ENCODE measurements at places on chromosomes 2 and 18.
A peak's percentile ranks its signal among the peaks of the same experiment; 100 is the strongest.

GRCh38 chr2:38491436-38491835 is 111.3 kb downstream of the HNRNPLL start:
- DNase-seq, result no peak

- no peak for DNase-seq
Measured at GRCh38 chr2:172458561-172459124, 31.3 kb downstream of the ITGA6 start.

- DNase-seq, result no peak
Measured at GRCh38 chr2:115364093-115364492, 921.7 kb downstream of the DPP10 start.

DNA sequence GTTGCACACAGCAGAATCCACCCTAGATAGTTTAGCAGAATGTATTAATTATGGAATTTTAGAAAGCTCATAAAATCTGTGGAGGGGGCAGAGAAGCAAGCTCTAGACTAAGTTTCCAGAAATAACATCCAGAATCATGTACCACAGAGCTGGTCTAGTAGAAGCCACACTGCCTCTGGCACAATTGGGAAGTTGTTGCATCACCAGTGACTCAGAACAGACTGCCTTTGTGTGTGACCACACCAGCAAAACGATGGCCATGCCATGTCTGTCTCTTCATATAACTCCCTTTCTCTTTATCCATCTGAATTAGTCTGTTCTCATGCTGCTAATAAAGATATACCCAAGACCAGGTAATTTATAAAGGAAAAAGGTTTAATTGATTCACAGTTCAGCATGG is 158.9 kb downstream of the CCDC148 start:
- DNase-seq, result no peak

GRCh38 chr2:192645811-192646598 is 451.3 kb upstream of the TMEFF2 start:
- no peak for DNase-seq

- DNase-seq, result no peak
Measured at GRCh38 chr2:230520875-230521155, 104.8 kb downstream of the SP100 start.

GRCh38 chr18:42475157-42475556 is 520.1 kb downstream of the PIK3C3 start:
- peak; percentile 15 for DNase-seq

DNA sequence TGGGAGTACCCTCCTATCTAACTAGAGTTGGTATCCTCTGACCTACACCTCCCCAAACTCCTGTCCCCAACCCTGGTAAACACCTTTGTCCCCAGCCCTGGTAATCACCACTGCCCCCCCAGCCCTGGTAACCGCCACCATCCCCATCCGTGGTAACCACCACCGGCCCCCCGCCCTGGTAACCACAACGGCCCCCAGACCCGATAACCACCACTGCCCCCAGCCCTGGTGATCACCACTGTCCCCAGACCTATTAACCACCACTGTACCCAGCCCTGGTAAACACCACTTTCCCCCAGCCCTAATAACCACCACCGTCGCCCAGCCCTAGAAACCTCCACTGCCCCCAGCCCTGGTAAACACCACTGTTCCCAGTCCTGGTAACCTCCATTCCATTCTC is 820.2 kb upstream of the SALL3 start:
- DNase-seq, result no peak

GRCh38 chr2:196335221-196335634 is 163.8 kb upstream of the STK17B start:
- DNase-seq, result no peak

- no peak for DNase-seq
Measured at GRCh38 chr18:51134721-51135120, 62.8 kb downstream of the MEX3C start.
